Chondrocyte (in vitro differentiated cells): ENCODE measurements at places on chromosomes 7 and 10. TPM values are rescaled to one million over a fixed set of nuclear protein-coding genes. Genes with fewer than 3 reads are reported as not detected.

Gene AMZ1
- total RNA-seq = 9.1 to 11.1 TPM (median 9.6 TPM) in 3 replicates

- DNase-seq = no peak
- H3K4me1 ChIP-seq = peaks cover 22% of the 10 kb centered on the region
- H3K27me3 ChIP-seq = no peaks in the 10 kb centered on the region
- H3K4me3 ChIP-seq = no peak overlapping the region
- peak overlapping the region; percentile 59 for H3K27ac ChIP-seq
Observed at GRCh38 chr10:35545878-35546590, 59.1 kb upstream of the GJD4 start.

DNA sequence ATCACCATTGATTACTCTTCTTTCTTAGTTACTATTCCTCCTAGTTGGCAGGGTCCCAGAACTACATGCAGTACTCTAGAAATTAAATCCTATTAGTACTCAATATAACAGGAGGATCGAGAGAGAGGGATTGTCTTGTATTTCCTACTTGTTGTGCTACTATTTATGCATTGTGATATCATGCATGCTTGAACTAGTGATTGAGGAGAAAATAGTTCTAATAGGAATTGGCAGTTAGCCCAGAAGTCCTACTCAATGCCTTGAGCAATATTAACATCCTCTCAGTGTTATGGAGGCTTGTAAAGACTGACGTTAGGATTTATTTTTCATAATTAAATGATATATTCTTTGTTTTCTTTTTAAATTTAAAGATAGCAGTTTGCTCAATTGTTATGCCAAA, 67.4 kb downstream of the FOXP2 start:
- peaks cover 10% of the 10 kb centered on the region for H3K4me1 ChIP-seq
- no peak overlapping the region for H3K27ac ChIP-seq
- H3K36me3 ChIP-seq = no peaks in the 10 kb centered on the region

DNA sequence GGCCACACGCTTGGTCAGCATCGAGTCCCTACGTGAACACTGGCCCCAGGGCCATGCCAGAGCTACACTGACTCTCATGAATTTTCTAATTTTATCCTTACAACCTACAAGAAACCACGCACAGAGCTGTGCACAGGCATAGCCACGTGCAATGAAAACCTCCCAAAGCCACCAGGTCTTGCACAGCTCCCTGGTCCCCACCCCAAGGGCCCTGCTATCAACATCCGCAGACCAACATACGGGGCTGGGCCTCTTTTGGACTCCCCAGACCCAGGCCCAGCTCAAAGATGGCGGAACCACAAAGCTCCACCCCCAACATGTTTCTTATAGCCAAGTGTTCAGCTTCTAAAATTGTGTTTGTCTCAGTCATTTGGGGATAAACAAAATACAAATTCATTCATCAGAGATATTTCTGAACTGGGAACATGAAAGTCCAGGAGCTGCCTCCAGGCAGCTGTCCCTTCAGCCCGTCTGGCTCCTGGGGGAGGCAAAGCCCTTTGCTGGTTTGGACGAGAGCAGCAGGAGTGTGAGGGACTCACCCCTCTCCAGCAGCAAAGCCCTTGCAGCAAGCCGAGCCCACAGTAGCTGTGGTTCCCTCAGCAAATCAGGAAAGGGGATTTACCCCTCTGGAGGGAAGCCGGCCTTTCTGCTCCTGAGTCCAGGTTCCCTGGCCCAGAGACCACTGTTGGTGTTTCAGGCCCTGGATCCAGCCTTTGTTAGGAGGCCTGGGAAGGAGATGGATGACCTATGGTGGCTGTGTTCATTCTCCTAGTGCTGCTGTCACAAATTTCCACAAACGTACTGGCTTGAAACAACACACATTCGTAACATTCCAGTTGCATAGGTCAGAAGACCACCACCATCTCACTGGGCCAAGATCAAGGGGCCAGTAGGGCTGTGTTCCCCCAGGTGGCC, 75.1 kb downstream of the OAT start:
- no peak overlapping the region for H3K4me3 ChIP-seq
- H3K27me3 ChIP-seq = no peaks in the 10 kb centered on the region
- DNase-seq = no peak
